ENCODE measurements at places on chromosomes 6 and 20. TPM values are rescaled to one million over a fixed set of nuclear protein-coding genes. Genes with fewer than 3 reads are reported as not detected.

The DUSP15 gene
- polyA plus RNA-seq = not detected

The C4A gene
- 8.4 TPM for polyA plus RNA-seq

The PRR18 gene
- polyA plus RNA-seq = not detected

The LINC00237 gene
- not detected for polyA plus RNA-seq

The BNIP5 gene
- polyA plus RNA-seq = not detected

The ZNF831 gene
- not detected for polyA plus RNA-seq

The PTPRK gene
- not detected for polyA plus RNA-seq

The SIRPD gene
- 3.7 TPM for polyA plus RNA-seq

The FITM2 gene
- 0.32 TPM for polyA plus RNA-seq

The EDN1 gene
- 0.09 TPM for polyA plus RNA-seq

The ARMC12 gene
- not detected for polyA plus RNA-seq

The ARMH2 gene
- 0.34 TPM for polyA plus RNA-seq

The C6orf118 gene
- not detected for polyA plus RNA-seq

The MLIP gene
- not detected for polyA plus RNA-seq

The DST gene
- polyA plus RNA-seq = 3.2 TPM

- no peak for DNase-seq
Measured at GRCh38 chr6:43718387-43719105, 31.0 kb upstream of the MRPS18A start.

DNA sequence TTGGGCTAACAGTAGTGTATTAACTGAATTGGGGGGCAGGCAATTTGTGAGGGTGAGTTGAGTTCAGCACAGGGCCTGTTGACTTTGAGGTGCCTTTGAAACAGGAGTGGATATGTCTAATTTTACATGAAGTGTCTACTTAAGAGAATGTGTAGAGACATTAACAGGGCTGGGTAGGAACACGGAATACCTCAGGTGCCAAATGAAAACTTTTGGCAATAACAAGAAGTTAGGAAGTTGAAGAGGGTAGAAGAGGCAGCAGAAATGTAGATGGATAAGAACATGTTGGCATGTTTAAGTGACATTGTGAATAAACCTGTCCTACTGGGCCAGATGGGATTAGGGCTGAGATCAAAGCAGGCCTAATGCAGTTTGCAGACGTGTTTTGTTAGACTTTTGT lies 117.0 kb downstream of the SLC16A10 start:
- DNase-seq = no peak

DNA sequence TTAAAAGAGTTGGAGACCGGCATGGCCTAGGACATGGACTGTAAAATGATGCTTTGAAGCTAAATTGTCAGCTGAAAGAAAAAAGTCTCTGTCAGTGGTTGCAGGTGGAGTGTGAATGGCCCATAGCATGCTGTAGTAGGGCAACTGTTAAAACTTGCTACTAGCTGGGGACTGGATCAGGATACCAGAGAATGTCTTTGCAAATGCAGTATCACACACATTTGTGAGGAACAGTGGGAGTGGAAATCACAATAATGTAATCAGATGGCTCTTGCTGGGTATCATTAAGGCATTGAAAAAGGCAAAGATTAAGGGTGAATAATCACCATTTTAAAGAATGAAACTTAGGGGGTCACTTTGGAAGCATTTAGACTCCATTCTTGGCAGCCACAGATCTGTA lies 737.9 kb downstream of the EYS start:
- DNase-seq = no peak

- no peak for DNase-seq
Measured at GRCh38 chr6:21609881-21610329, 16.4 kb downstream of the SOX4 start.

DNA sequence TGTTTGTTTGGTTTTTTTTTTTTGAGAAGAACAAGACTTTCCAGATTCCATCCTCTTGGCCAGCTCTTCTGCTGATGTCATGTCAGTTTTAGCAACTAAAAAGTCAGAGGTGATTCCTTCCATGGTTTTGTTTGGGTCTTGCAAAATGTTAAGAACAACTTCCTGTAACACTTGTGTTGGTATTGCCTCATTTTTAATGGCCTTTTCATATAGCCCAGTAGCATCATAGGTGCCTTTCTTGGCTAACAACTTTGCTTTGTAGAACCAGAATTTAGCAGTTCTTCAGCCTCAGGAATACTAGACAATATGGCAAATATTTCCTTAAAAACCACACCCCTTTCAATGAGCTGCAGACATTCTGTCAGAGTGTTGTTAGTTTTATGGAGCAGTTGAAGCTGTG lies 99.5 kb upstream of the SIRPG start:
- DNase-seq = peak; percentile 68

- no peak for DNase-seq
Measured at GRCh38 chr6:78605909-78606446, 261.4 kb upstream of the IRAK1BP1 start.

GRCh38 chr6:31180500-31180899 lies 10.0 kb upstream of the POU5F1 start:
- peak; percentile 55 for DNase-seq

- DNase-seq = no peak
Measured at GRCh38 chr6:72959821-72960220, 265.5 kb downstream of the KHDC1L start.

DNA sequence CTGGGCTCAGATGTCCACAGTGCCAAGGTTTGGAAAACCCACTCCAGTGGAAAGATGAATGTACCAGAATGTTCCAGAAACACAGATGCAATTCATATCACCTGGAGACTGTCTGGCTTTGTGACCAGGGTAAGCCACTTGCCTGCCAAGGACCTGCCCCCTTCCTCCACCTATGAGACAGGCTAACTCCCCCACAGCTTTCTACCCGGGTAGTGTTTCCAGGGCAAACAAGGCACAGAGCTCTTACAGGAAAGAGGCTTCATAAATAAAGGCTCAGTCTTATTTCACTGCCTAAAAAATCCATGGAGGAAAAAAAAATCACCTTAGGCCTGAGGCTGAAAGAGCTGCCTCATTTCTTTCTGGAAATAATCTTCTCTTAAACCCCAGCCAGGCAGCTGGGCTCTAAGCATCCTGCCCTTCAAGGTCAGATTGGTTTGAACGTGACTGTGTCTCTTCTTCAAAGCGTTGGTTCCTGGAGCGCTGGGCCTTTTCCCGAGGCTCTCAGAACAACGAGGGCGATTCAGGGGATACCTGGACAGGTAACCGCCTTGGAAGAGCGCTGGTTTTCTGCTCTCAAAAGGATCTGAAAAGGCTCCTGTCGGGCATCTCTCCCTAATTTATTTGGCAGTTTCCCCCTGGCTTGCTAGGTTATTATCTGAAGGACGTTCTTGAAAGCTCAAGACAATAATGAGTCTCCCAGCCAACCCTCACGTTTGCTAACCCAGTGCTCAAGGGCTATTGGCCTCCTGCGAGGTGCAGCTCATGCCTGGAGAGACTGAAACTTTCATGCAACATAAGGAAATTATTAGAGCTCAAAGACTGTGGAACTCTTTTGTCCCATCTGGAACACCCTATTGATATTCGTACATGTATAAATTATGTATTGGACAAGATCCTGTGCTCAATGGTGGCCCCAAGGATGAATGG lies 199.2 kb upstream of the PMEPA1 start:
- DNase-seq = no peak

GRCh38 chr20:16001286-16001685 lies 572.0 kb downstream of the KIF16B start:
- DNase-seq = no peak

- no peak for DNase-seq
Measured at GRCh38 chr20:25310921-25311728, 63.2 kb downstream of the PYGB start.

GRCh38 chr20:36101192-36101591 lies 53.3 kb upstream of the EPB41L1 start:
- DNase-seq = no peak

DNA sequence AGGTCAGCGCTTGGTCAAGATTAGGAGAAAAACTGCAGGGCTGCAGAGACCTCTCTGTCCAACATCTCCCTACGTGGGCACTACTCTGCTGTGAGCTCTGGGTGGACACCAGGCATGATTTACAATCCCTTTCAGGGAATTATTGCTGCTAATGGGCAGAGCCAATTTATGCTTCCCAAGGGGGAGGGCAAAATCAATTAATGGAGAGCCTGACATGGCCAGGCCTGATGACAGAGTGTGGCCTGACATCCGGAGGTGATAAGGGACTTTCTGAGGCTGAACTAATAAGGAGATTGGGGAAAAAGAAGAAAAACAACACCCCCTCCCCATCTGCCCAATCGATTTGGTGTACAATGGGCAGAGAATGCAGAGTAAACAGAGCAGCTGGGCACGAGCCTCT lies 5.0 kb upstream of the KCNK16 start:
- DNase-seq = no peak

DNA sequence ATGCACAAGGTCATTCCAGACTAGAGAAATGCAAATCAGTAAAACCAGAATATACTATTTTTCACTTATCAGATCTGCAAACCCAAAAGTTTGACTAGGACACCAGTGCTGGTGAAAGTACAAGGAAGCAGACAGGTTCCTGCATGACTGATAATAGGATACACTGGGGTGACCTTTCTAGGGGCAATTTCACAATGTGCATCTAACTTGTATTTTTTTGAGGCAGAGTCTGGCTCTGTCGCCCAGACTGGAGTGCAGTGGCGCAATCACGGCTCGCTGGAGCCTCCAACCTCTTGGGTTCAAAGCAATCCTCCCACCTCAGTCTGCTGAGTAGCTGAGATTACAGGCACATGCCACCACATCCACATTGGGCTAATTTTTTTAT lies 11.4 kb downstream of the COMMD7 start:
- peak; percentile 1 for DNase-seq

GRCh38 chr6:169208011-169208410 lies 45.6 kb downstream of the THBS2 start:
- DNase-seq = no peak

GRCh38 chr20:3315136-3315535 lies 76.1 kb upstream of the SLC4A11 start:
- DNase-seq = no peak

DNA sequence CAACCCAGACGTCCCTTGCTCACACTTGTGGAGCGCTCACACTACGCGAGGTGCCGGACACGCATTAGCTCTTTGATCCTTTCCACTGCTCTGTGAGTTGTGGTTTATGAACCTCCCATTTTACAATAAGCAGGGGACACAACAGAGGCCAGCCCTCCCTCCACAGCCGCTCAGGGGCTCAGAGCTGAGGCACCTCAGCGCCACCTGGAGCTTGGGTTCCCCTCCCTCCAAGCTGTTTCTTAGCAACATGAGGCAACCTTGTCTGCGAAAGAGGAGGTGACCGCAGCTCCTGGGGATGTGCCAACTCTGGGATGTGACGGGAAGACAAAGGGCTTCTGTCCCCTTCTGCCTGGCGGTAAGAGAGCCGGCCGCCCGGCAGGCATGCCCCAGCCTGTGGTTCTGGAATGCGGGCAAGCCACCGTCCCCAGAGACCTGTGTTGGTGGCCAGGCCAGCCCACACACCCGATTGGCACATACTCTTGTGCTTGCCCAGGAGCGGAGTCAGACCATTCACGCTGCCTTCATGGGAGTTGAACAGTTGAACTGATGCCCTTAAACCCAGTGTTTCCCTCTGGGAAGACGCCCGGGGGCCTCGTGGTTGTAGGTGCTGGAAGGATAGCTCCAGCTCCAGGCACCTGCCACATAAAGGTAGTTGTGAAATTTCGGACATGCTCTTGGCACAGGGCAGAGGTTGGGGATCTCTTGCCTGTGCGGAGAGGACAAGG lies 44.5 kb downstream of the RBM38 start:
- DNase-seq = peak; percentile 58

- no peak for DNase-seq
Measured at GRCh38 chr6:112253841-112254816, at the start of gene LAMA4. Gene LAMA4 (minus strand): TSS chr6:112254567. CDS start chr6:112254150, 417 bp downstream.

DNA sequence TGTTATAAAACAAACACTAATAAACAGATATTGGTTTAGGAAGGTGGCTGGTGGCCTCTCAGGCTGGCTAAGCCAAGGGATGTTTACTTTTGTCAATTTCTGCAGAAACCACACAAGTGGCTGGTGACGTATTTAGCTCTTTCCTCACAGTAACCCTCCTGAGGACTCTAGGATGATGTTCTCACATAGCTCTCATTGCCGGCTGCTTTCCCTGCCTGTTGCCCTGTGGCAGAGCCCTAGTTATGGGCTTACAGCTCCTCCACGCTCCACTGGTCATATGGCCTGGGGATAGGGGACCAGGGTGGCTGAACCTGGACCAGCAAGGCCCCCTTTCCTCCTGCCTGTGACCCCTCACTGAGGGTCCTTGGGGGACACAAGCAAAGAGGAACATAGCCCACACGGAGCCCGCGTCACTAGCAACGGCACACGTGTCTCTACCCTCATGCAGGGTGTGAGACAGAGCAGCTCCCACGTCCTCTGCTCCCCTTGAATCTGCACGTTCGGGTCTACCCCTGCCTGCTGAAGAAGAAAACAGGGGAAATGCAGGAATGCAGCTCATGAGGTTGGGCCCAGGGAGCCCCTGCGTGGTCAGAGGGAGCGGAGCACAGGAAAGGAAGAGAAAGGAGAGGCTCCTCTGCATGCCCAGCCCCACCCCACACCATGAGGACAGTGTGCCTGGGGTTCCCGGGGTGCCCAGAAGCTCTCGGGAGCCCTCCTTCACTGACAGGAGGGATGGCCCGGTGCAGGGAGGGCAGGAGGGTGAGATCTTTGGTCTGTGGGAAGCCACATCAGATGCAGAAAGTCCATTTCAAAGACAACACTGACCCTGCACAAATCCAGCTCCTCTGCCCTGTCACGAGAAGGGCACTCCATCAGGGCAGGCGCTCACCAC lies 13.9 kb downstream of the RAMACL start:
- DNase-seq = no peak

DNA sequence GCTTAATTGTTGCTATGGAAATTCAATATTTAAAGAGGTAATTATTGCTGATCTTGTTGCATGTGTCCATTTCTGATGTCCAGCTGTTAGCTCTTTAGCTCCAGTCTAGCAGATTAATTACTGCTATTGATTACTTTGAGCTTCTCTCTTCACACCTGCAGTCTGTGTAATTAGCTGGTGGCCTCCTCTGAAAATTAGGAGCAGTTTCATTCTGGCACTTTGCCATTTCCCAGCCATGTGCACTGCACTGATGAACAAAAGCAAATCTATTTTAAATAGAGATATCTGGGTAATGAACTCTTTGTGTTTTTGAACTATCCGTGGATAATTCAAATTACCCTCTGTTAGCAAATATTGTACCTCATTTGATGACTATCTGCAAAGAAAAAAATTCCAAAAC lies 275.9 kb downstream of the RNF144B start:
- no peak for DNase-seq

- no peak for DNase-seq
Measured at GRCh38 chr20:20815711-20816455, 103.4 kb upstream of the RALGAPA2 start.

DNA sequence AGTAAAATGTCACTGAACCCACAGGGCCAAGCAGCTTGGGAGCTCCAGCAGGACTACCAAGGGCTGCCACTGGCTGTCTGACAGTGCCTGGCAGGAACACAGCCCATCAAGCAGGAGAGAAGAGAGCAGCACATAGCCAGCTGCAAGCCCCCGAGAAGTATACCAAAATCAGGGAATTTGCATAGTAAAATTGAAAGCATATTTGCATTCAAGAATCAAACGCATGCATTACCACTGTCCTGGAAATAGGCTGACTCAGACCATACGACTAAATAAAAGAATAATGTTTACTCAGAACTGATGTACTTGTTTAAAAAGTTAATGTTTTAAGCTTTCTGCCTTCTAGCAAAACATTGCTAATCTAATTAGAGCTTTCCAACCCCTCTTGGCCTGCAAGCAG lies 298.1 kb downstream of the TFAP2B start:
- DNase-seq = no peak

All from CD14-positive monocyte (primary cell).